ENCODE measurements at places on chromosomes 5 and 9.

DNA sequence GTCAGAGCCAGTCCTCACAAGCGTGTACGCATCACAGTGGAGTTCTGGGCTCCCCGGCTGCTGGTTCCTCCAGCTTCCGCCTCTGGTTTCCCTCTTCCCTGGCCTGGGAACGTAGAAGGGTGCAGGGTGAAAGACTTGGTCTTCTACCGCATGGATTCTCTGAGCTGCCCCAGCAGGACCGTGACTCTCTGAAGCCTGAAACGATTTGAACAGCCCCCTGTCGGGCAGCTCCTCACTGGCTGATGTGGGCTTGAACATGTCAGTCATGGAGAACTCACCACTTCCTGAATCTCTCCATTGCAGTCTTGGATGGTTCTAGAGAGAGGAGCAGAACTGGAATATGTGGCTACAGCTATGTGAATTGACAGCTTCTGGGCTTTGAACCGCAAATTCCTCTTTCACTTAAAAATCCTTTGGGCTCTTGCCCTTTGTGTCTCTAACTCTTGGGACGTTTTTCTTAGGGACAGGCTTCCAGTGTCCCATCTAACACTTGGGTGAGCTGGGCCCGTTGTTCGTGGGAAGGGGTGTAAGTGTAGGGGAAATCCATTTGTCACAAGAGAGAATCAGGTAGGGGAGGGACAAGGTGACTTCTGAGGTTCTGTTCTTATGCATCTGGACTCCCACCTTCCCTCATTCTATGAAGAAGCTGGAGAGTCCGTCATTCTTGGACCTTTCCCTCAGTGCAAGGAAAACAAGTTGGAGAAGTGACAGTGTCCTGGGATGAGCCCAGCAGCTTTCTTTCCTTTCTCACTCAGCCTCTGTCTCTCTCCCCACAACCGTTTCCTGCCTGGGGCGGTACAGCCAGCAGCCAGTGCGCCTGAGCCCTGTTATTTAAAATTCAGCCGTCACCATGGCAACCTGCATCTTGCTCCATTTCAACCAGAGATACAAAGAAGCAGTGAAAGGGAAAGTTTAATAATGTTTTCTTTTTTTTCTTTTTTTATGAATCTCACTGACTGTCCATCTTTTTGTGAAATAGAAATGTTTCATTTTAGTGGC, 84.7 kb downstream of the PTTG1 start:
- peak; percentile 82 for DNase-seq

GRCh38 chr9:126790561-126790960, 14.3 kb upstream of the ZBTB43 start:
- no peak for DNase-seq

DNA sequence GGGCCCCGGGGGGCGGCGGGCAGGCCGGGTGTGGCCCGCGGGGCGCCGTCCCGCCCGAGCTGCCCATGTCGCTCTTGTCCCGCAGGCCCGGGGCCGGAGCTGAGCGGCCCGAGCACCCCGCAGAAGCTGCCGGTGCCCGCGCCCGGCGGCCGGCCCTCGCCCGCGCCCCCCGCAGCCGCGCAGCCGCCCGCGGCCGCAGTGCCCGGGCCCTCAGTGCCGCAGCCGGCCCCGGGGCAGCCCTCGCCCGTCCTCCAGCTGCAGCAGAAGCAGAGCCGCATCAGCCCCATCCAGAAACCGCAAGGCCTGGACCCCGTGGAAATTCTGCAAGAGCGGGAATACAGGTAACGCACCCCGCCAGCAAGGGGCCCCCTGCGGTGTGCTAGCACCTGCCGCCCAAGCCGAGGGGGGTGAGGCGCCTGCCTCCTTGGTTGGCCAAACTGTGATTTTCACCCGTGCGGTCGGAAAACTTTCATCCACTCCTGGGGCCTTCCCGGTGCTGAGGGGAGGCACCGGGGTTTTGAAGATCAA, 32.1 kb downstream of the SMARCA2 start:
- no peak for DNase-seq

- DNase-seq: no peak
These were observed 759.5 kb downstream of the TAF11L14 start for GRCh38 chr5:18393565-18394442.

GRCh38 chr9:125407974-125408900, 146.6 kb downstream of the GAPVD1 start:
- peak; percentile 62 for DNase-seq

DNA sequence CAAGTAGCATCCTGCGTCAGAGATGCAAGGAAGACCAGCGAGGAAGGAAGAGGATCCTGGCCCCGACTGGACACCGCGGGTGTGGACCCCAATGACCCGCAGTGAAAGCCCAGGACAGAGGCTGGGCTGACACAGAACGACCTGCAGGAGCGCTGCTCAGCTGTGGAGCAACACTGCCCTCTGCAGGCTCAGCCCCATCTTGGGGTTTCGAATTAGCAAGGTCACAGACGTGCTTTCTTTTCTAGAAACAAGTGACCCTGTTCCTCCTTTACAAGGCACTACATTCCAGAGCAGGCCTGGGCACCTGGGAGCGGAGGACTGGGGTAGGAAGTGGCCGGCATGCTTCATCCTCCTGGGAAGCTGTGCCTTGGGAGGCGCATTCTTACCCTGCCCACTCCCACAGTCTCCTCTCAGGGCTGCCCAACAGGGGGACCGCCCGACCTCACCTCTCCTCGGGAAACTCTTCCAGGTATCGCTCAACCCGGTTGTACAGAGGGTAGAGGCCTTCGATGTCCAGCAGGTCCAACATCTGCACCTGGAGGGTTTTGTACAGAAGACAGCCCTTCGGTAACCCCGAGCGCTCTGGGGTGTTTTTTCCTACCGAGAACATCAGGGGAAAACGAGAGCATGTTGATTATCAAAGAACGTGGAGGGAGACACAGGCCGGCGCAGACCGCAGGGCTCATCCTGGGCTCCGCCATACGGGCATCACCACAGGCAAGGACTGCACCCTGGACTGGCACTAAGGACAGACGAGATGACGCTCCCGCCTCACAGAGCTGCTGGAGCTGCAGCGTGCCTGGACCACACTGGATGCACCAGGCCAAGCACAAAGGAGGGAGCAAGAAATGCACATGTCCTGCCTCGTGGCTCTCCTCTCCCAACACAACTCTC, 35.0 kb downstream of the IPPK start:
- peak; percentile 44 for DNase-seq

DNA sequence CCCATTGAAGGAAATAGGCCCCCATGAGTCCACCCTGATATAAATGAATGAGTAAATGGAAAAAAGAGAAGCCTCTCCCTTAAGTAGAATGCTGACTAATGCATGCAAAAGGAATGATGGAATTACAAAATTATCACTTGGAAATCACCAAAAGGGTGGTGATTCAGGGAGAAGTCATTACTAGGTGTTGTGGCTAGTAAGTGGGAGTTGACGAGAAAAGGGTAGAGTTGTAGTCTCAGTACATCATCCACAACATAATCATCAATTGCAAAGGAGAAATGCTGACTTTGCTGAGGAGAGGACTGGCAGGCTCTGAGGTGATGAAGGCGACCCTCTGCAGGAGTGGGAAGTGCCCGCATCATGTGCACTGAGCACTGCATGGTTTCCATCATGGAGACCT, 201.5 kb upstream of the S1PR3 start:
- DNase-seq: no peak

GRCh38 chr5:78547731-78548615, 100.6 kb downstream of the LHFPL2 start:
- DNase-seq: no peak

GRCh38 chr5:110045158-110045557, 355.4 kb downstream of the MAN2A1 start:
- no peak for DNase-seq

DNA sequence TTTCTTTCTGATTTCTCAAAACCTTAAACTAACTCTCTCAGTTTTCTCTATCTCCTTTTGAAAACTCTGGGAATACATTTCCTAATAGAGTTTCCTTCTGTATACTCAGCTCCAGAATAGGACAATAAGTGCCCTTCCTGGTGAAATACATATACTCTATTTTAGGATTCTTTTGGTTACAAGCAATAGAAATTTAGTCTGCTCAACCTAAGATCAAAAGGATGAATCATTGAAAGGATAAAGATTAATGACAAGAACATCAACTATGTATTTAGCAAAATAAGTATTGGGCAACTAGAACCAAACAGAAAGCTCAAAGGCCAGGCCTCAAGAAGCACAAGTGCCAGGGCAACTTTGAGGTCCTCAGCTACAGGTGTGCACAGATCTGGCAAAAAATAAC, 127.1 kb downstream of the ADAMTSL1 start:
- no peak for DNase-seq

DNA sequence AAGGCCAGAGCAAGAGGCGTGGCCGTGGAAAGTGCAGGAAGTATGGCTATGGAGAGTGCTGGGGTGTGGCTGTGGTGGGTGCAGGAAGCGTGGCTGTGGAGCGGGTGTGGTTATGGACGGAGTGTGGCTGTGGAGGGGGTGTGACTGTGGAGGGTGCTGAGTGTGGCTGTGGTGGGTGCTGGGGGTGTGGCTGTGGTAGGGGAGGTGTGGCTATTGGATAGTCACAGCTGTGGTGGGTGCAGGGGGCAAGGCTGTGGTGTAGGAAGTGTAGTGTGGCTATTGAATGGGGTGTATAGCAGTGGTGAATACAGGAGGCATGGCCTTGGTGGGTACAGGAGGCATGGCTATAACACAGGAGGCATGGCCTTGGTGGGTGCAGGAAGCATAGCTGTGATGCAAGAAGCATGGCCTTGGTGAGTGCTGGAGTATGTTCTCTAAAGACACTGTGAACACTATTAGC, 40.8 kb upstream of the SPATA31C2 start:
- no peak for DNase-seq

DNA sequence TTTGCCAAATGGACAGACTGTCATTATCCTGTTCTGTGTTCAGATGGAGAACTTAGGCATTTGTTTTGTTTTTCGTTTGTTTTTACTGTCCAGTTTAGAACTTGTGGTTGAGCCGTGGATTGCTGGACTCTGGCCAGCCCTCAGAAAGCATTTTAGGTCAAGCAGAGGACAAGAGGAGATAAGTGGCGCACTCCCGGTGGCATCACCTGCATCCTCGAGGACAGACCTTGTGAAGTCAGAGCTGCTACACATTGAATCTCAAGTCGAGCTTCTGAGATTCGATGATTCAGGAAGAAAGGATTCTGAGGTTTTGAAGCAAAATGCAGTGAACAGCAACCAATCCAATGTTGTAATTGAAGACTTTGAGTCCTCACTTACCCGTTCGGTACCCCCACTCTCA, 8.9 kb downstream of the MTRR start:
- no peak for DNase-seq

GRCh38 chr5:167850911-167851310, 440.5 kb upstream of the WWC1 start:
- no peak for DNase-seq

DNA sequence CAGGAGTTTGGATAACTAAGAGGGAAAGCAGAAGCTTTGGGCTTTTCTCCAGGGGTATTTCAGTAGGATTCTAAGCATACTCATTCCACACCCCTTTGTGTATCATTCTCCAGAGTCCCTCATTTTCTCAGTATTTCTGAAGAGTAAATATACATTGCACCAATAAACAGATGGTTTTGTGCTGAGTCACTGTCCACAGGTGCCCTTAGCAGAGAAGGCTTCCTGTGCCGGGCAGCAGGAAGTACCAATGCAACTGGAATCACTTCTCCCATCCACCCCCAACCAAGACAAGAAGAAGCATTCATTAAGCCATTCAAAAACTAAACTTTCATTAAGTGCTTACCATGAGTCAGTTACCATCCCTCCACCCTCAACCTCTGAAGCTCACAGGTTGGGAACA, 3.6 kb upstream of the CCNJL start:
- DNase-seq: no peak

DNA sequence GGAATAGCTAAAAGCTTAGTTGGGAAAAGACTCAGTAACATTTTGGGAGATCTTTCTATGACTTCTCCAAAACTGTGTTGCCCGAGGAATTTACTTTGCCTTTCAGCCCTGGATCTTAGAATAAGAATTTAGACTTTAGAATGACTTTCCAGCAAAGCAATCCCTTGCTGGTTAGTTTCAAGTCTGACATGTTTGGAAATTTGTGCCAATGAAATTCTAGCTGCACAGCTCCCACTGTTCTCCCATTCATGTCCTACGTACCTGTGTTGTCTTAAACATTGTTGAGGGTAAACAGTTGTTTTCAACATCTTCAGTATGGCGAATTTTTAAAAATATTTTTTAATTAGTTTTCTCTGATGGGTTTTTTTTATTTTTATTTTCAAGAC, 111.4 kb downstream of the CCDC192 start:
- DNase-seq: no peak

- no peak for DNase-seq
These were observed 64.5 kb downstream of the STARD4 start for GRCh38 chr5:111447822-111448221.

DNA sequence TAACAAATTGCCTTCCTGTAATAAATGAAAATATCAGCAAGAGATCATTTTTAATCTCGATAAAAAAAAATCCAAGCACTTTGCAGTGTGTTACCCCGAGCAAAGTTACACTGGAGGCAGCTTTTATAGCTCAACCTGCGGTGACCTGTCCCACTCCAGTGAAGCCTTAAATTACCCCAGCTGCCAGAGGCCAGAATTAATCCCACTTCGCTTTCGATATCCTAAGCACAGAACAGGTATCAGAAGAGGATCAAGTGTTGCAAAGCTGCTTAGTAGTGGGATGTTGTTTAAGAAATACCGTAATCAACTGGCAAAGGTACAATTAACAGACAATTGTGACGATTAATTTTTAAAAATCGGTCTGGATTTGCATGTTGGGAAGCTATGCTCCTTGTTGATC, 314.0 kb downstream of the AGTPBP1 start:
- no peak for DNase-seq

GRCh38 chr9:124726886-124727285, 44.2 kb downstream of the NR6A1 start:
- DNase-seq: no peak

GRCh38 chr9:73149371-73150067, 2.1 kb upstream of the ANXA1 start:
- DNase-seq: no peak

DNA sequence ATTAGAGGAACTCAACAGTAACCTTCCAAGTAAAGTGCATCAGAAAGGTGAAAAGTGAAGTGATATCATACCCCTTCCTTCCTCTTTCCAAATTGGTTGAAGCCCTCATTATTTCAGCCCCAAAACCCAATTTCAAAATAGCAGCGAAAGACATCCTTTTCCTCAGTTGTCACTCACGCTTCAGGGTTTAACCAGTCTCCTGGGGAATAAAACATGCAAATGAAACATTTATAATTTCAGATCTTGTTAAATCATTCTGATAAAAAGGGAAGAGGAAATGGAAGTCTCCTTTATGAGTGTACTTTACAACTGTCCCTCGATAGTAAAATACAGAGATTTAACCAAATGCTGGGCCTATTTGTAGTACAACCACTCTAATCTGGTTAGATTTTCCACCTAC, 22.5 kb downstream of the TRPM6 start:
- no peak for DNase-seq

- no peak for DNase-seq
These were observed 106.3 kb upstream of the SPOCK1 start for GRCh38 chr5:137605411-137605810.

- DNase-seq: no peak
These were observed 9.3 kb downstream of the CRAT start for GRCh38 chr9:129101279-129101678.

- DNase-seq: no peak
These were observed 2.8 kb downstream of the MELK start for GRCh38 chr9:36575411-36575882.

GRCh38 chr5:170070556-170071412, 34.9 kb upstream of the FOXI1 start:
- no peak for DNase-seq

- no peak for DNase-seq
These were observed 378.8 kb upstream of the TLE4 start for GRCh38 chr9:79193001-79193400.

GRCh38 chr9:76198336-76198735, 195.9 kb downstream of the RFK start:
- DNase-seq: no peak
